ENCODE measurements at places on chromosomes 4 and X. TPM values are rescaled to one million over a fixed set of nuclear protein-coding genes. Genes with fewer than 3 reads are reported as not detected.
A peak's percentile ranks its signal among the peaks of the same experiment; 100 is the strongest.

GRCh38 chr4:2697995-2698414 lies 58.1 kb downstream of the TNIP2 start:
- peaks cover 99% of the 10 kb centered on the region for H3K36me3 ChIP-seq
- no peaks in the 10 kb centered on the region for H3K27me3 ChIP-seq
- DNase-seq, result no peak
- H3K4me1 ChIP-seq, result peaks cover 19% of the 10 kb centered on the region
- H3K4me3 ChIP-seq, result no peak overlapping the region

- H3K27ac ChIP-seq, result no peak overlapping the region
- H3K4me1 ChIP-seq, result no peaks in the 10 kb centered on the region
- H3K27me3 ChIP-seq, result no peaks in the 10 kb centered on the region
- no peak for DNase-seq
- H3K4me3 ChIP-seq, result no peak overlapping the region
These were observed 337.9 kb upstream of the FGF13 start for GRCh38 chrX:139049465-139049864.

- DNase-seq, result no peak
- H3K36me3 ChIP-seq, result no peaks in the 10 kb centered on the region
- H3K4me1 ChIP-seq, result peaks cover 4% of the 10 kb centered on the region
- no peak overlapping the region for H3K27ac ChIP-seq
- peaks cover 38% of the 10 kb centered on the region for H3K27me3 ChIP-seq
These were observed 177.9 kb upstream of the STK26 start for GRCh38 chrX:131845201-131845600.

- H3K27ac ChIP-seq, result no peak overlapping the region
- DNase-seq, result no peak
- no peaks in the 10 kb centered on the region for H3K27me3 ChIP-seq
- H3K36me3 ChIP-seq, result no peaks in the 10 kb centered on the region
- no peaks in the 10 kb centered on the region for H3K4me1 ChIP-seq
These were observed 119.3 kb downstream of the ADAMTS3 start for GRCh38 chr4:72449705-72450104.

- H3K27me3 ChIP-seq, result no peaks in the 10 kb centered on the region
- no peak overlapping the region for H3K27ac ChIP-seq
- no peak for DNase-seq
- no peak overlapping the region for H3K4me3 ChIP-seq
- no peaks in the 10 kb centered on the region for H3K36me3 ChIP-seq
These were observed 100.5 kb downstream of the AREG start for GRCh38 chr4:74545448-74545847.

DNA sequence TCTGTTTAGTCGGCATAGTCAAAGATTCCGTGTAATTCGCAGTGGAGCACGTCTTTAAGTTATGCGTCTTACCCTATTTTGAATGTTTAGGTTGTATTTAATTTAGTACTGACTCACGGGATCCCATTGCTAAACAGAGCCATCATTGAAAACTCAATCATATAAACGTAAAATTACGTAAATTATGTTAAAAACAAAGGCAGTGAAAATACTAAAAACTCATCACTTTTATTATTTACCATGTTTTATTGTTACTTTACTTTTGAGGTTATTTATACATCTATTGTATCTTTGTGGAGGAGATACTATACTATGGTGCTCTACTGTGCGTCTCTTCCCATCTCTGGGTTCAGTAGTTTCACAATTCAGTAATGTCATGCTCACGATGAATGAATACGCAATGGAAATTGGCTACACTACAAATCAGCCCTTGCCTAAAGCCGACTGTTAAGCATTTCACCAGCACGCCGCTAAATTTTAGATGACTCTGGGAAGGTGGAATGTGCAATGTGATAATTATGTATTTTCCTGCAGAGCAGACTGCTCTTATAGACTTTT lies 944 bp downstream of the FUNDC2 start:
- no peaks in the 10 kb centered on the region for H3K36me3 ChIP-seq
- peak overlapping the region; percentile 96 for H3K27ac ChIP-seq
- peak overlapping the region; percentile 76 for H3K4me3 ChIP-seq
- peaks cover 29% of the 10 kb centered on the region for H3K4me1 ChIP-seq

- no peaks in the 10 kb centered on the region for H3K4me1 ChIP-seq
- H3K36me3 ChIP-seq, result no peaks in the 10 kb centered on the region
- no peak for DNase-seq
These were observed 12.5 kb upstream of the CRLF2 start for GRCh38 chrX:1224954-1225353.

- H3K4me1 ChIP-seq, result no peaks in the 10 kb centered on the region
- H3K27me3 ChIP-seq, result no peaks in the 10 kb centered on the region
- DNase-seq, result no peak
- H3K36me3 ChIP-seq, result no peaks in the 10 kb centered on the region
- H3K4me3 ChIP-seq, result no peak overlapping the region
These were observed 46.2 kb downstream of the NEK1 start for GRCh38 chr4:169566021-169566818.

GRCh38 chr4:162164906-162165510 lies 1.2 kb upstream of the FSTL5 start:
- H3K27me3 ChIP-seq, result no peaks in the 10 kb centered on the region
- no peaks in the 10 kb centered on the region for H3K36me3 ChIP-seq
- H3K4me3 ChIP-seq, result no peak overlapping the region

GRCh38 chr4:100360211-100360610 lies 157.6 kb downstream of the EMCN start:
- no peaks in the 10 kb centered on the region for H3K27me3 ChIP-seq
- H3K27ac ChIP-seq, result no peak overlapping the region
- no peak for DNase-seq
- no peaks in the 10 kb centered on the region for H3K36me3 ChIP-seq

DNA sequence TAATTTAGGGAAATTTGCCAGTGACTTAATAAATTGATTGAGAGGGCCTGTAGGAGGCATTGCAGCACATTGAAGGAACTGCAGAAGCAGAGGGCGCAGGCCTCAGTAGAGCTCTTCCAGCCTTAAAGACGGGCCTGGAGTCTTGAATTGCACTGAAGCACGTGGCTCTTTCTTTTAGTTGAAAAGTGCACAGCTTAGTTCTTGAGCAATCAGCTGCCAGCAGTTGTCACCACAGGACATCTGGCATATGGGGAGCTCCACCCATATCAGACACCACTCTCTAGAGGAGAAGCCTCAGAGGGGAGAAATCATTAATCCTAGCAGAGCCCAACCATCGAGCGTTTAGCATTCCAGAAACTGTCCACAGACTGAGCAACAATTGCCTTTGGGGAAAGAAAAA lies 16.0 kb upstream of the FGF16 start:
- H3K27me3 ChIP-seq, result no peaks in the 10 kb centered on the region
- H3K4me3 ChIP-seq, result no peak overlapping the region
- H3K36me3 ChIP-seq, result no peaks in the 10 kb centered on the region
- no peak for DNase-seq

- no peaks in the 10 kb centered on the region for H3K4me1 ChIP-seq
- DNase-seq, result no peak
- H3K27me3 ChIP-seq, result peaks cover 72% of the 10 kb centered on the region
- H3K36me3 ChIP-seq, result no peaks in the 10 kb centered on the region
- H3K4me3 ChIP-seq, result no peak overlapping the region
These were observed 31.7 kb downstream of the SORCS2 start for GRCh38 chr4:7224001-7224400.

DNA sequence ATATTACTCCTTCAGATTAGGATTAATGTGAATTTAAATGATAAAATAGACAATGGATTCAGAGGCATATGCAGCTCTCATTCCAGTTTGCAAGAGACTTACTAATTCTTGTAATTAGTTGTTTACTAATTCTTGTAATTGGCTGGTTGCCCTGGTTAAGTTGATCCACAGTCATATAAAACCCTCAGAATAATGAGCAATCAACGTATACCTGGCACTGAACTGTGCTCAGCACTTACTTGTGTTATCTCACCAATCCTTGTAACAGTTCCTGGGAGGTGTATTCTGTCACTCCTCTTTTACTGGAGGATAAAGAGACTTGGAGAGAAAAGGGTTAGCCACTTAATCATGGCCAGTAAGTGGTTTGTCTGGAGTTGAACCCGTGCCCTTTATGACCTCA lies 10.5 kb downstream of the HERC5 start:
- no peaks in the 10 kb centered on the region for H3K27me3 ChIP-seq
- H3K36me3 ChIP-seq, result peaks cover 34% of the 10 kb centered on the region
- no peak overlapping the region for H3K4me3 ChIP-seq
- H3K4me1 ChIP-seq, result no peaks in the 10 kb centered on the region

DNA sequence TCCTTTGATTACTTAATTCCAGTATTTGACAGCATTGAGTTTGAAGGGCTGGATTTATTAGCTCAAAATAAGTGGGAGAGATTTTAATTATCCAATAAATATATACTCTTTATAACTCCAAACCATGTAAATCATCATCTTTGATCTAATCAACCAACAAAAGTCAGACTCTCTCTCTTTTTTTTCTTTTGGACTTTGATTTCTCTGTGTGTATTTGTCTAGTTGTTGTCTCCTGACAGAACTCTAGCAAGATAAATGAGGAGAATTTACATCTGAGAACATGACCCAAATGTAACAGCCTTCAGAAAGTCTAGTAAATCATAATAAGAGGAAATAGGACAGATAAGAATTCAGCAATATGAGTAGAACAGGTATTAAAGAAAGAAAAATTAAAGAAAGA lies 567.1 kb downstream of the PPARGC1A start:
- H3K27me3 ChIP-seq, result no peaks in the 10 kb centered on the region
- H3K4me1 ChIP-seq, result no peaks in the 10 kb centered on the region
- no peak for DNase-seq
- H3K36me3 ChIP-seq, result no peaks in the 10 kb centered on the region

DNA sequence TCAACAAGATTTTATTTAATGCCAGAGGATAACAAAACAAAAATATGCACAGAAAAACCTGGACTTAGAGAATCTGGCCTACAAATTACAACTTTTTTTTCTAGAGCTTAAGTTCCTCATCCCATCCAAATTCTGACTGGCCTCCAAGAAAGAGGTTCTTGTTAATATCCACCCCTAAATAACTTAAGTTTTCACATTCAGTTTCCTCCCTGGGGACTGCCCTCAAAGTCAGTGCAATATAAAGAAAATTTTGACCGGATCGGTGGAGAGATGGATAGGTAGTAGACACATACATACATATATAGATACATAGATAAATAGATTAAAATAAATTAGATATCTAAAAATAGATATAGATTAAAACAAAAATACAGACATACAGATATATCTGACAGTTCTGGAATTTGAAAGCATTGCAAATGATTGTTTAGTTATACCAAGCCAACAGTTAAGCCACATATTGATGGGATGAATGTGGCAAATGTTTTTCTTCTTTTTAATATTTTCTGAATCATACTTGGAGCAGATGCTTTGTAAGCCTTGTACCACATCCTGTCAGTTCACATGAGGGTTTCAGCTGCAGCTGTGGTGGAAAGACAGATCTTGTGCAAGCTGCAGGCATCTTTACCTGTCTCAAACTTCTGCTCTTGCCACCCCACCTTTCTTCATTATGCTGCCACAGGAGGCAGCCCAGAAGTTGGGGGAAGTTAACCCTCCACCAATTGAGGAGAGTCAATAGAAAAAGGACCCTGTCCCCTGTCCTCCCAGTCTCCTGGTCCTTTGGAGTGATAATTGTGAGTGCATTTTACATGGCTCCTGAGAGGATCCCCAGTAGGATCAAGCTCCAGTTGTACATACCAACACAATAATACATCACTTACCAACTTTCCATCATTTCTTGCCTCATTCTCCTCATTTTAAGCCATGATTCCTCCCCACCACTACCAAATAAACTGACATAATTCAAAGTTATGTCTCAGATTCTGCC lies 58.5 kb upstream of the PRDM8 start:
- H3K4me3 ChIP-seq, result no peak overlapping the region
- peak; percentile 49 for DNase-seq
- H3K27ac ChIP-seq, result no peak overlapping the region
- peaks cover 24% of the 10 kb centered on the region for H3K4me1 ChIP-seq

DNA sequence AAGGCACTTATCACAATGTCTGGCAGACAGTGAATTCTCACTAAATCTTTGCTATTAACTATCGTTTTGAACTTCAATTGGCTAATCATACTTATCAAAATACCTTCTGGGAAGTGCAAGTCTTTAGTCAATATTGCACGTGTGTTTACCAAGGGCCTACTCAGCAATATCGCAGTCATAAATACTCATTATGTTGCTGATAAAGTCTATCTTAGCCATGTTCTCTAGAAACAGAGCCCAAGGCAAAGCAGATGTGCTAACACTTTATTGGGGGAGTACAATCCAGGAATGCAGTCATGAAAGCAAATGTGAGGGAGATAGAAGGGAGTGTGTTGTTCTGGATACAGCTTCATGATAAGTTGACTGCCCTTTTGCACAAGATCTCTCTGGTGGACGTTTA lies 90.5 kb downstream of the FBXO8 start:
- H3K27me3 ChIP-seq, result no peaks in the 10 kb centered on the region
- H3K36me3 ChIP-seq, result no peaks in the 10 kb centered on the region
- no peak for DNase-seq

- no peak overlapping the region for H3K27ac ChIP-seq
- DNase-seq, result no peak
- no peaks in the 10 kb centered on the region for H3K36me3 ChIP-seq
- H3K4me3 ChIP-seq, result no peak overlapping the region
These were observed 34.0 kb upstream of the GYPA start for GRCh38 chr4:144174401-144175067.

DNA sequence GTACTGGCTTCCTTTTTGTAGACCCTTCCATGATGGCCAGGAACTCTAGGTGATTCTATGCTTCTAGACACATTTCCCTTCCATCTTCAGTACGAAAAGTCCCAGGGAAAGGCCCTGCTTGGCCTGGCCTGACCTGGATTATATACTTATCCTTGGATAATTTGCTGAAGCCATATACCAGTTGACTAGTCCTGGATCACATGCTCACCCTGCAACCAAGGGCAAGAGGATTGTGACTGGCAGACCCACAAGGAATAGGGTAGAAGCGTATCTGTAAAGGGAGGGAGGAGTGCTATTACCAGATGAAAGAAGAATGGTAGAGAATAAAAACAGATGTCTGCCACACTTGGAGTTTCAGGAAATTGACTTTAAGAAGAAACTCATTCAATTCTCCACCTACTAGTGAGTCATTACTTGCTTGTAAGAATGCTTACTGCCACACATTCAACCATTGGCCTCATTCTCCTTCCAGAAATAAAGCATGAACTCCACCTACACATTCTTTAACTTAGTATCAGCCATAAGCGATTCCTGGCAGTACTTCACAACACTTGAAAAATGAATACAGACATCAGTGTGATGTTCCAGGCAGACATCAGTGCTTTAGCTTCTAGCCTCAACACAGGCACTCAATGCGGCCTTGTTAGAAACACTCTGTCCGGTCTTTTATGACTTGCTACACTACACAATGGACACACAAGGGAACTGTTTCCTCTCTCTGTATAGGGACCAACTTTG lies 141.8 kb downstream of the CBR4 start:
- H3K4me1 ChIP-seq, result peaks cover 6% of the 10 kb centered on the region
- no peak overlapping the region for H3K4me3 ChIP-seq
- DNase-seq, result no peak
- H3K36me3 ChIP-seq, result no peaks in the 10 kb centered on the region
- no peaks in the 10 kb centered on the region for H3K27me3 ChIP-seq

PABPC4L gene
- total RNA-seq, result 0.16 TPM

SMIM10L2A gene
- total RNA-seq, result 7.7 TPM

CPZ gene
- 2.4 TPM for total RNA-seq

PDGFC gene
- total RNA-seq, result 24.7 TPM

C4orf50 gene
- 0.98 TPM for total RNA-seq

RTL5 gene
- 4.5 TPM for total RNA-seq

NOX1 gene
- total RNA-seq, result not detected

PLK4 gene
- total RNA-seq, result 3.4 TPM

Measured in spleen (tissue), 13 donors.